Tibial nerve (tissue), 4 donors: ENCODE measurements at places on chromosomes 7 and 10. TPM values are rescaled to one million over a fixed set of nuclear protein-coding genes. Genes with fewer than 3 reads are reported as not detected.
A peak's percentile ranks its signal among the peaks of the same experiment; 100 is the strongest.

DNA sequence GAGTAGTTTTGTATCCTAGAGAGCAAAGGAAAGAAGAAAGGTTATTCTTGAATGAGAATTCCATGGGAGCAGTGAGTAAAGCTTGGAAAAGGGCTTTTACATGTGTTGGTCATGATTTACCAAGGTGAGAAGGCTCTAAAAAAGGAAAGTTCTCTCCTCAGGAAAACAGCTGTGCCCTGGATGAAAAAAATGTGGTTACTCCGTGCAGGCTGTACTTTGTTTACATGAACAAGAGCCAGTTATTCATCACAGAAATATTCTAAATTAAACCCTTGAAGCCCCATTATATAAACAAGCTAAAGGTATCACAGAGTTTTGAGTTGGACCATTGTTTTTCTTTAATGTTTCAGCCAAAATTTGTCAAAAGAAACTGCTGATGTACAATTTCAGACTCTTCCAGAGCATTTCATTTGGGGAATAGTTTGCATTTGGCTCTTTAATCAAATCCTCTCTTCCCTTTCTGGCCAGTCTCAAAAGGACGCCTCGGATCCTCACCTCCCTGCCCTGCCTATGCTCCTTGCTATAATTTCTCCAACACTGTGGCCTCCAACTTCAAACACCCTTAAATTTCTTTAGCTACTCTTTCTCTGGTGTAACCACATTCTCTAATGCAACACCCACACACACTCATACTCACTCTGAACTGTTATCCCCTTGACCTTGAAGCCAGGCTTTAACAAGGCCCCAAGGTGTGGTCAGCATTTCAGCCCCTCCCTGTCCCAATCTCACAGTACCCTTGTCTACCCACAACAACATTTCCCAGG is 47.4 kb downstream of the AFAP1L2 start:
- peaks cover 23% of the 10 kb centered on the region for H3K4me1 ChIP-seq
- H3K27ac ChIP-seq: peak overlapping the region; percentile 27
- no peaks in the 10 kb centered on the region for H3K27me3 ChIP-seq
- no peak for DNase-seq
- no peaks in the 10 kb centered on the region for H3K36me3 ChIP-seq

DNA sequence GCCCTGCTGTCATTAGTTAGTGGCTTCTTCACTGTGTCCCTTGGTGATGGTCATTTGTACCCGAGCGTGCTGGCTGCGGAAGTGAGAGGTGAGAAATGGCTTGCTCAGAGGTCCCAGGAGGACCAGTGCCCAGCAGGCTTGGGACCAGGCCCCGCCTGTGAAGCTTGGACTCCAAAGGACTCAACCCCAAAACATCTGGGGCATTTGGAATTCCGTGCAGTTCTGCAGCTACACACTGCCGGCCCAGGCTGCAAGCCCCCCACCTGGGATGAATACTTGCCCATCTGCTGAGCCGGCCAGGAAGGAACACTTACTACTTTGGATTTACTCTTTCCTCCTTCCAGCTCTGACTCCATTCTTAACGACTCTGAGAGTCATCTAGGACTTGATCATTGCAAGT is 18.0 kb downstream of the ECHDC3 start:
- H3K27me3 ChIP-seq: no peaks in the 10 kb centered on the region
- H3K4me1 ChIP-seq: peaks cover 6% of the 10 kb centered on the region
- no peak for DNase-seq
- H3K4me3 ChIP-seq: no peak overlapping the region
- H3K36me3 ChIP-seq: no peaks in the 10 kb centered on the region
- no peak overlapping the region for H3K27ac ChIP-seq

GRCh38 chr7:105769901-105770628 is 106.3 kb downstream of the ATXN7L1 start:
- no peaks in the 10 kb centered on the region for H3K27me3 ChIP-seq
- no peak overlapping the region for H3K27ac ChIP-seq
- H3K36me3 ChIP-seq: no peaks in the 10 kb centered on the region
- peaks cover 2% of the 10 kb centered on the region for H3K4me1 ChIP-seq
- no peak overlapping the region for H3K4me3 ChIP-seq

CALML5 gene
- total RNA-seq: not detected

- H3K27me3 ChIP-seq: no peaks in the 10 kb centered on the region
- H3K27ac ChIP-seq: no peak overlapping the region
- DNase-seq: no peak
- H3K4me3 ChIP-seq: no peak overlapping the region
- H3K4me1 ChIP-seq: no peaks in the 10 kb centered on the region
These were observed 78.0 kb upstream of the TNS3 start for GRCh38 chr7:47659664-47660462.
